Activated T-helper 17 cell treated with anti-CD3 and anti-CD28 coated beads, Interleukin-2, amount 50 U/mL, for 72 hours (primary cell): ENCODE measurements at places on chromosomes 1 and 21. TPM values are rescaled to one million over a fixed set of nuclear protein-coding genes. Genes with fewer than 3 reads are reported as not detected.
A peak's percentile ranks its signal among the peaks of the same experiment; 100 is the strongest.

GRCh38 chr1:92968138-92969032 is 7.1 kb upstream of the DIPK1A start:
- H3K27ac ChIP-seq, result no peak overlapping the region
- no peak overlapping the region for H3K4me3 ChIP-seq
- no peaks in the 10 kb centered on the region for H3K36me3 ChIP-seq
- no peaks in the 10 kb centered on the region for H3K27me3 ChIP-seq
- peaks cover 21% of the 10 kb centered on the region for H3K4me1 ChIP-seq
- peak; percentile 72 for ATAC-seq

DNA sequence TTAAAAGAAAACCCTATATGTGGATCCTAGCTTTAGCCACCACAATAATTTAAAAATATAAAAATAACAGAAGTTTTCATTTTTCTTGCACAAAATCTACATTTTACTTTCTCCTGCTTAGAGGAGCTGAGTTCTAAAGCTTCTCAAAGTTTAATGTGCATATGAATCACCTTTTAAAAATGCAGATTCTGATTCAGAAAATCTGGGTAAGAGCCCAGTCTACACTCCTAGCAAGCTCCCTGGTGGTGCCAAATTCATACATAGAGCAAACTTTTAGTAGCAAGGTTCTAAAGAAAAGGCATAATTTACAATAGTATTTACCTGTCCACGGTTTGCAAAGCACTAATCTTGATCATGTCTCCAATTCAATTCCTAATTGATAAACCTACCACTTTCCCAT is 19.3 kb downstream of the RSBN1 start:
- ATAC-seq, result peak; percentile 21
- peak overlapping the region; percentile 19 for H3K4me3 ChIP-seq
- H3K4me1 ChIP-seq, result peaks cover 61% of the 10 kb centered on the region
- no peaks in the 10 kb centered on the region for H3K27me3 ChIP-seq
- H3K36me3 ChIP-seq, result peaks cover 84% of the 10 kb centered on the region

- peaks cover 41% of the 10 kb centered on the region for H3K36me3 ChIP-seq
- no peaks in the 10 kb centered on the region for H3K27me3 ChIP-seq
- peak; percentile 8 for ATAC-seq
- peak overlapping the region; percentile 94 for H3K4me3 ChIP-seq
- H3K27ac ChIP-seq, result peak overlapping the region; percentile 71
Measured at GRCh38 chr21:44871576-44872269, 1.8 kb downstream of the PTTG1IP start.

DNA sequence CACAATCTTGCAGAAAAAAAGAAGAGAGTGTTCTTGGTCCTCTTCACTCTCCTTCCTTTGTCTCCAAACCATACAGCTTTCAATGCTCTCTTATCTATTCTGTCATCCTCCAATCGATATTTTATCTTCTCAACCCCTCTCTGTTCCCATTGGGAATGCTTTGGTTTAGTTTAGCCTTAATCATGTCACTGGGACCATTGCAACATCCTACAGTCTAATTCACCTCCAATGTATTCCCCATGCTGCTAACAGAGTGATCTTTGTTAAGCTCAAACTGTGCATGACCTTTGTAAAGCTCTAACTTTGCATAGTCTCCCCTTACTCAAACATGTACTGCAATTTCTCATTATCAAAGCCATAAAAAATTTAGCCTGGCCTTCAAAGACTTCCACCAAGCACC is 2.9 kb downstream of the MPL start:
- H3K27ac ChIP-seq, result no peak overlapping the region
- H3K4me1 ChIP-seq, result peaks cover 4% of the 10 kb centered on the region
- no peak for ATAC-seq

- no peaks in the 10 kb centered on the region for H3K4me1 ChIP-seq
- no peak overlapping the region for H3K27ac ChIP-seq
- no peaks in the 10 kb centered on the region for H3K36me3 ChIP-seq
- ATAC-seq, result no peak
- H3K27me3 ChIP-seq, result peaks cover 35% of the 10 kb centered on the region
- H3K4me3 ChIP-seq, result no peak overlapping the region
Measured at GRCh38 chr1:63892632-63893395, 119.0 kb downstream of the ROR1 start.

DNA sequence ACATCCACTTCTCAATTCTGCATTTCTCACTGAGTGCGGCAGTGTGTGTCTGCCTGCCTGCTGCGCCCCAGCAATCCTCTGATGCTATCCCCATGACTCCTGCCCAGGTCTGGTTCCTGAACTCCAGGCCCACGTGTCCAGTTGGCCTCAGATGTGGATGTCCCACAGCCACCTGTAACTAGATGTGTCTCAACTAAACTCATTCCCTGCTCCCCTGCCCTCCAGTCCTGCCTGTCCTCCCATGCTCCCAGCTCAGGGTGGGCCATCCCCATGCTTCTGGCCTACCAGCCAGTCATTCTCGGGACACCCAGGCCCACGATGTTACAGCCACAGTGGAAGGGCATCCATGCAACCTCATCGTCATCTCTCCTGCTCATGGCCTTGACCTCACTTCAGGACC is 76.8 kb downstream of the STUM start:
- H3K36me3 ChIP-seq, result peaks cover 11% of the 10 kb centered on the region
- ATAC-seq, result no peak
- no peaks in the 10 kb centered on the region for H3K27me3 ChIP-seq
- H3K27ac ChIP-seq, result peak overlapping the region; percentile 93
- peaks cover 11% of the 10 kb centered on the region for H3K4me1 ChIP-seq

DNA sequence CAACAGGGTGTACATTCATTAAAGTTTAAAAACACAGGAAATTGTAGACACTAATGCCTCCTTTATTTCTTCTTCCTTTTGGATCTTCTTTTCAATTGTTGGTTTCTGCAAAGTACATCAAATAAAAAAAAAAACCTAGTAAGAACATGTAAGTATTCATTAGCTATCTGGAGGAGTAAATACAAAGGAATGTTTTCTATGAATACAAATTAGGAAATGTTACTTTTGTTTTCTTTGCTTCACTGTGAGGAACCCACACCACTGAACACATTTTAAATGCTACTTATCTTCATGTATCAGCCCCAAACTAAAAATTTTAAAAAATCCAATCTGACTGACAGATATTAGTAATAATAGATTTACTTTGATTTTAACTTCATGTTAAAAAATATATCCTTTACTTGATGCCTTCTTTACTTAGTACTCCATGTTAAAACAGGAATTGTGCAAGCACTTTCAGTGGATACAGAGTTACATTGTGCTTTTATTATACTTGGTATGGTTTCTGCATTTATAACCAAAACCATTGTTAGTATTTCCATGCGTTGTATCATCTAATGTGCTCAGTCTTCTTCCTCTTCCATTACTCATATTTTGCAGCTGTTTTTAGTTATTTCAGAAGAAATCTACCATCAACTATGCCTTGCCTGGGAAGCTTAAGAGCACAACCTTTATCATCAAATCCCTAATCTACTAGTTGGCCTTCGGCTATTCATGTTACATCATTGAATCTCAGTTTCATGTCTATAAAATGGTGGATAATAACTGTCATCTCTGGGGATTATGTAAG is 236.9 kb upstream of the DPYD start:
- H3K4me3 ChIP-seq, result no peak overlapping the region
- no peak for ATAC-seq
- H3K4me1 ChIP-seq, result no peaks in the 10 kb centered on the region
- H3K36me3 ChIP-seq, result no peaks in the 10 kb centered on the region

PTGFRN gene
- total RNA-seq, result 11.1 TPM

PDC gene
- total RNA-seq, result not detected

OR2T29 gene
- not detected for total RNA-seq
